Renal pelvis (tissue), 12 donors: ENCODE measurements at places on chromosomes 2 and 18.
A peak's percentile ranks its signal among the peaks of the same experiment; 100 is the strongest.

- DNase-seq: no peak
Measured at GRCh38 chr2:60565472-60565871, 12.0 kb upstream of the BCL11A start.

GRCh38 chr18:28074076-28074475 is 102.9 kb downstream of the CDH2 start:
- DNase-seq: no peak

- no peak for DNase-seq
Measured at GRCh38 chr2:127669056-127669455, 6.3 kb downstream of the LIMS2 start.

- peak; percentile 67 for DNase-seq
Measured at GRCh38 chr2:240819858-240820606, at the start of gene KIF1A. Gene KIF1A (minus strand): TSS chr2:240820219. CDS start chr2:240797752, 22,467 bp downstream.

GRCh38 chr18:21452276-21452780 is 148.2 kb downstream of the ESCO1 start:
- no peak for DNase-seq

DNA sequence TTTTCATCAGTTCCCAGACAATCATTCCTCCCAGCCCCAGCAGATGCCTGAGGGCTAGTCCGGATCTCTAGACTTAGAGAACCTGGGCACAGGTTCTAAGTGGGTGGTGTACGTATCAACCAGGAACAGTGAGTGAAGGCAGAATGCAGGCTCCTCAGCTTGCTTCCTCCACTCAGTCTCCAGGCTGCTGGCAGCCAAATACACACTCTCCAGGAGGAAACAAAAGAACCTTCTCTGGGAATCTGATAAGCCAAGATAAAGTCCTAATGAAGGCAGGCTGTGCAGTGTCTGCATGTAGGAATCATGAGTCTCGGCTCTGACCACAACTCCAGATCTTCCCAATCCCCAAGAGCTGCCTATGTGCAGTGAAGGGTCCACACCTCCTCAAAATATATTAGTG is 245.7 kb downstream of the SP3 start:
- no peak for DNase-seq

GRCh38 chr2:28627722-28628480 is 123.7 kb upstream of the PPP1CB start:
- no peak for DNase-seq

DNA sequence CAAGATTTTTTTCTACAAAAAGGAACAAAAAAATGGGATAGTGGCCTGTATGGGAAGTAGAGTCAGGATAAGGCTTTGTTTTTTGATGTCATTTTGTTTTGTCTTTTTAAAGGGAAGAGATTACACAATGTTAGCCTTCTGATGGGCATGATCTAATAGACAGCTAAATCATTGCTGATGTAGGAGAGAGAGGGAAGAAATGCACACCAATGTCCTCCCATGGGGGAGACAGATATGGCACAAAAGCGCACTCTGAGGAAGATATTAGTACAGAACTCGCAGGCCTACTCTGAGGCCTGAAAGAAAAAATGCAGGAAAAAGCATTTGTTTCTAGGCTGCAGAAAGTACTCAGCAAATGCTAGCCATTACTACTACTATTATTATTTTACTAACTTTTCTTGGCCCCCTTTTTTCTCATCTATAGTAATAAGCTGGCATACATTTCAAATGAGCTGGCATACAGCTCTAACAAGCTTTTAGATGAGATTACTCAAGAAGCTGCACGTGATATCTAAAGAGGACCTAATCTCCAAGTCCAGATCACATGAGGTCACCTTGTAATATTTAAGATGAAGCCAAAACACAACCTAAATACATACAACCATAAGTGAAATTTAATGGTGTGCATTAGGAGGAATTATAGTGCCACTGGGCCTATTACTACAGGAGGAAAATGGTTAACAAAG is 269.4 kb upstream of the TANK start:
- DNase-seq: no peak

- peak; percentile 16 for DNase-seq
Measured at GRCh38 chr2:222842491-222843174, 18.2 kb upstream of the ACSL3 start.
